ENCODE measurements at places on chromosomes 2 and 18.

GRCh38 chr2:184302506-184302905 lies 295.8 kb upstream of the ZNF804A start:
- DNase-seq, result no peak

DNA sequence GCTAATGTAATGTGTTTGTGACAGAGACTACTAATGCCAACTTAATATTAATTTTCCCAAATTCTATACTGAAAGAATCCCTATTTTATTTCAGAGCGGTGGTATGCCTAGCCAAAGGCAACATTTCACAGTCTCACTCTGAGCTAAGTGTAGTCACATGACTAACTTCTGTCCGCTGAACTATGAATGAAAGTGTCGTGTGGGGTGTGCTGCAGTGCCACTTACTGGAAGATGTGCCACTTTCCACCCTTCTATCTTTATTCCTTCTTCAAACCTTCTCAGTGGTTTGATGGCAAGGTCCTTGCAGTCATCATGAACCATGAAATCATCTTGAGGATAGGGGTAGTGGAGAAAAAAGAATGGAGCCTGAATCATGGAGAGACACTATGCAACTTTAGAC lies 47.3 kb upstream of the C1D start:
- DNase-seq, result no peak

GRCh38 chr2:215847056-215847455 lies 166.3 kb downstream of the MREG start:
- DNase-seq, result peak; percentile 46

GRCh38 chr18:44325903-44326635 lies 354.6 kb upstream of the SETBP1 start:
- peak; percentile 42 for DNase-seq

DNA sequence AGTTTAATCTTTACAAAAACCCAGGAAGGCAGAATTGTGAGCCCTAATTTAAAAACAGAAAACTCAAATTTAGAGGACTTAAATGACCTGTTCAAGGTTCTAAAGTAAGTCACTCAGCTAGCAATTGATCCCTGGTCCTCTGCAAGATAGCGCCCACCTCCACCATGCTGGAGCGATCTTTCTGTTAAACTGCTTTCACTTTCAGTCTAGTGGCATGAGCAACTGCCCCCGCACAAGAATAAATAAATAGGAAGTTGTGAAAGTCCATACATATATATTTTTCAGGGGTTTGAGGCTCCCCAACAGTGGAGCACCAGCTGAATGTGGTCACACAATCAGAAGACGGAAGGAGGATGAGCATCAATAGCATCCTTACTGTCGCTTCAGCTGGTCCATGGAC lies 217.9 kb downstream of the NAPG start:
- no peak for DNase-seq

DNA sequence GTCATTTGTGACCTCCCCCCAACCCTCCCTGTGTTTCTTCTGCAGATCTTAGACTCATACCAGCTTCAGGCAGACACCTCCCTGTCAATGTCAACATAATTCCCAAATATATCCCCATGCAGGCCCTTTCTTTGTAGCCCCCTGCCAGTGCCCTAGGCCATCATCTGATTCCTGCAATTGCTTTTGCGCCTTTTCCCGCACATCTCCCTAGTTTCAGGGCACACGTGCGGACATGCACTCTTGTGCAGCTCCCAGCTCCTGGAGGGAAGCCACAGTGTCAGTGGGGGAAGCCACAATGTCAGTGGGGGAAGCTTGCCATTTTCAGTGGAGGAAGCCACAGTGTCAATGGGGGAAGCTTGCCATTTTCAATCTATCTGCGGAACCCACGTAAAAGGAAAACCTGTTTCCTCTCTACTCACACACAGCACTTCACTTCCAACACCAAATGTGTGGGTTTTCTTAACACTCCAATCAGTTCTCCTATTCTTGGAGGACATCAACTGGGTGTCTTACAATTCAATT lies 256.4 kb downstream of the ACKR3 start:
- no peak for DNase-seq

DNA sequence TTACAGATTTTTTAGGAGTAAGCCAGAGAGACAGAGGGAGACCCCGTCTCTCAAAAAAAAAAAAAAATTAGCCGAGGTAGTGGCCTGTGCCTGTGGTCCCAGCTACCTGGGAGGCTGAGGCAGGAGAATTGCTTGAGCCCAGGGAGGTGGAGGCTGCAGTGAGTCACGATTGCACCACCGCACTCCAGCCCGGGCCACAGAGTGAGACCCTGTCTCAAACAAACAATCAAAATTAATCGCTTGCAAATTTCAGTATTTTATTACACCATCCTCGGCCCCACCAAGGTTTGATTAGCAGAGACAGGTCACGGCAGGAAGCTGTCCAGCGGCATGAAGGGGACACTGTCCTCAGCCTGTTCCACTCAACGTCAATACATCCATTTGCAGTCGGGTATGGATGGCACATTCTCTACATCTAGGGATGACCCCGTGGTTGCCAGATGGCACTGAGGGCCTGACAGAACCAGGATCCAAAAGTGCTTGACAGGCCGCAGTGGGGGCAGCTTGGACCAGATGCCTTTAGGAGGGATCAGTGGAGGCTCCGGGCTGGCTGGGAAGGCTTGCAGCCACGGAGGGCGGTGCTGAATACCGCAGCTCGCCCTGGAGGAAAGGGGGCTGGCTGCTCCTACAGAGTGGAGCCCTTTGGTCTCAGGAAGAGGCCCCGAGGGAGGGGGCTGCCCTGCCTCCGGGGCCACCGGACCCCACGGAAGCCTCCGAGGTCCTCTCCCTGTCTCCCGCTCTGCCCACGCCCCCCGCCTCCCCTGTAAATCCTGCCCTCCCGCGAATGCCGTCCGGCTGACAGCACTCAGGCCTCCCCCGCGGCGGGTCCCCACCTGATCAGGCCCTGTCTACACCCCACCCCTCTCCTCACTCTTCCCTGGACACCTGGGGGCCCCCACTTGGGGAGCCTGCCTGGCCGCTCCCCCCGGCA lies 13.1 kb downstream of the ASPRV1 start:
- DNase-seq, result no peak

DNA sequence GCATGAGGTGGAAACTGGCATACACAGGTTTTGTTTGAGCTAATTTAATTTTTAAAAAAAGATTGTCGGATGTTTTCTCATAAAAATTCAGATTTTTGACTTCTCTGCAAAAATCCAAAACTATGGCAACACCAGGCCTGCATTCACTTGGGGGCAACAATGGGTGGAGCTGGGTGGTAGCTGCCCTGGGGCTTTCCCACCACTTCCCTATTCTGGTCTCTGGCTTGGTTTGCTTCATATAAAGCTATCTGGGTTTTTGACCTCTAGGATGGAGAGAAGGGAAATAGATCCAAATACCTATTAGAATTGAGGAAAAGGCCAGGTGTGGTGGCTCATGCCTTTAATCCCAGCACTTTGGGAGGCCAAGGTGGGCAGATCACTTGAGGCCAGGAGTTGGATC lies 5.5 kb upstream of the CYP27A1 start:
- DNase-seq, result no peak

DNA sequence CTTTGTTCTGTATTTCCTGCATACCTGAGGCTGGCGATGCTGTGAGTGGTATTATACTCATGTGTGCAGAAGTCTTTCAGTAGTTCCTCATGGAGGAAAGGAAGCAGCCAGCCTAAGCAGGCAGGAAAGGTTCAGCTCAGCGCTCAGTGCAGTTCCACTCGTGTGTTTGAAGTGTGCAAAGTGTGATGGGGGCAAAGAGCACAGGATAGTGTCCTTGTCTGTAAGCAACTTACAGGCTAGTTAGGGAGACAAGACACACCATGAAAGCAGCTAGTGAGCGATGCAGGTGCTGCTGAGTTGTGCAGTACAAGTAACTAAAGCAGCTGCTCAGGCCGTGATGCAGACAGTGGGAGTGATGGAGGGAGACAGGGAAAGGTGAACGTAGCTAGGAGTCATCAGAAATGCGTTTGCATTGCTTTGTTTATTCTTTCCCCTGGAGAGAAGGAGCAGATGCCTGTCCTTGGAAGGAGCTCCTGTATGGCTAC lies 146.2 kb downstream of the LDLRAD4 start:
- no peak for DNase-seq

- no peak for DNase-seq
Measured at GRCh38 chr2:26651799-26652198, 10.6 kb upstream of the CIB4 start.

- DNase-seq, result no peak
Measured at GRCh38 chr2:151437630-151438029, 27.9 kb downstream of the RIF1 start.

DNA sequence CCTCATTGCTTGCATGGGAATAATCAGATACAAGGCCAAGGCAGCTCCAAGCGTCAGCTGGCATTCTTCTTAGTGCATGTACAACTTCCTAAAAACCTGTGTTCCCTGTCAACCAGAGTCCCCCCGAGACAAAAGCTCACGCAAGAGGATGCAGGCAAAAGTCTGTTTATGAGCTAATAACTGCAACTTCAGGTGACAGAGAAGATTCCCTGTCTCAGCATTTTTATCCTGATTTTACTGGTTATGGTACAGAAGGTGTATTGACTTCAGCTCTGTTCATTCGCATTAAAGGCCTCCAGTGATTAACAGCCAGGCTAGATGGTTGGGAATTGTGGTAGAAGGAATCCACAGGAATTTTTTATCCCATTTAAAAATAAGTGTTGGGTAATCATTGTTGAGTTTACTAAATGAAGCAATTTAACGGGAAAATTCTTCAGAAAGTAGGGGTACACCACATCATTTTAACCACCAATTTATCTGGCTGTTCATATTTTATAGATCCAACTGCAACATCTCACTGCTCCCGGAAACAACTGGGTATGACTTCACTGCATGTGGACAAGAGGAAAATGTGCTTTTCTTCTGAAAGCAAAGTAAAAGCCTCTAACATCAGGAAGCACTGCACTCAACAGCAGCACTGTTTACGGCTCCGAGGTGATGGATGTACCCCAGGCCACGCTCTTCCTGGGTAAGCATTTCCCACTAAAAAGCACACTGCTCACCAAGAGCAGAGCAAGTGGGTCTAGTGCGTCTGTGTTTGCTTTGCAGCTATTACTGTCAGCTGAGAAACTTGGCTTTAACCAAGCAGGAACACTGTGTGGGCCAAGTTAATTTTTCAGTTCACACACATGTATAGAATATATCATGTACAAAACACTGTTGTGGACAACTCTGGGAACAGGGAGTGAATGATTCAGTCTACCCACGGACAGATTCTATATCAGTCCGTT lies 31.9 kb downstream of the CCBE1 start:
- no peak for DNase-seq

GRCh38 chr2:74008761-74009395 lies 24.2 kb downstream of the TET3 start:
- no peak for DNase-seq

DNA sequence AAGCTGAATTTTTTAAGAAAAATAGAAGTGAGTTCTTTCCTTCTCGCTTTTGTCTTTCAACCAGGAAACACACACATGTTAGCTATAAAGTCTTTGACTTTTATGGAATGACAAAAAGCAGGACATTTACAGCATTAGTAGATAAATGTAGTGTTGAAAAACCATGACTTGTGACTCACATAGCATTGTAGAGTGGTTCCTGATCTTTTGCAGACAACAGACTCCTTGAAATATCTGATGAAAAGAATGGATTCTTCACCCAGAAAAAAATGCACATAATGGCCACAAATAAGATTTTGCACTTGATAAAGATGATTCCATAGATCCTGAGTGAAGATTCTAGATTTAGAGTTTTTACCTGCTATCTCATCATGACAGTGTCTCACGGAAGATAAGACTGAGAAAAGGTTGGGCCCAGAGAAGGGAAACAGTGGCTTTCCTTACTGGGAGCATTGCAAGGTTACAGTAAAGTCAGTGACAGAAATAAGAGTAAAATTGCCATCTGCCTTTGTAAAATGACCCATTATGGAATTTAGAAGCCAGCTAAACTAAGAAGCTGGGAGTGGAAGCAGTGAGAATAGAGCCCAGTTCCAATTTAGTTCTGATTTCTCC lies 14.0 kb downstream of the SMARCAL1 start:
- no peak for DNase-seq

- DNase-seq, result no peak
Measured at GRCh38 chr2:24885221-24886125, 34.6 kb downstream of the ADCY3 start.

DNA sequence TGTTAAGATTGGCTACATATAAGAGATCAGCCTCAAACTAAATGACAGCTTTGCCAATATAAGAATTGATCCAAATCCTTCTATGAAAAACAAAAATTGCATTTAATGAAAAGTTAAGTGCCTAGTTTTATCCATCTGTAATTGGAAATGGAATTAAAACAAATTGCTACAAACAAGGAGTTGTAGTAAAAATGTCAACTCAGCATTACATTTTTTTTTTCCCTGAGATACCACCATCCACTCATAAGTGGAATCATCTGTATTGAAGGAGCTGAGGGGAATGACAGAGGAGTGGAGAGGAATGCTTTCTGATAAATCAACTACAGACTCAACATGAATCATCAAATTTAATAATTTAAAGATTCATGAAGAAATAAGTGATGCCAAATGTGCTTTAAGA lies 601.8 kb downstream of the TMEM182 start:
- DNase-seq, result no peak

GRCh38 chr2:223970343-223971128 lies 13.3 kb downstream of the MRPL44 start:
- no peak for DNase-seq

Data from Right ventricle myocardium superior (tissue), 1 donor.